ENCODE measurements at places on chromosomes 3 and 15.

DNA sequence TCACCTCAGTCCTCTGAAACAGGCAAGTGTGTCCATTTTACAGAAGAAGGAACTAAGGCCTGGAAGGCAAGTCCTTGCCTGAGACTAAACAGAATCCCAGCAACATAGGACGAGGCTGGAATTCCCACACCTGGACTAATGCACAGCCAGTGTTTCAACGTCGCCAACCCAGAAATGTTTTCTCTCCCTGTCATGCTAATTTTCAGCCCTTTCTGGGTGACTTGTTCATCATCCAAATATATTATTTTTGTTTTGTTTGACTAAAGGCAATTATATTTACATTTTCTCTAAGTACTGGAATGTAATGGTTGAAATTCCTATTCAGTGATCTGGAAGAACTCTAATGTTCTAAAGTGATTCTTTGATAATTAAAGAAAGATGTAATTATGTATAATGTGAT lies 51.8 kb downstream of the BTD start:
- no peak for DNase-seq

- DNase-seq, result peak; percentile 8
Observed at GRCh38 chr3:126417515-126417914, 22.8 kb downstream of the CFAP100 start.

GRCh38 chr3:150761831-150762661 lies 923 bp downstream of the SIAH2 start:
- DNase-seq, result peak; percentile 69

DNA sequence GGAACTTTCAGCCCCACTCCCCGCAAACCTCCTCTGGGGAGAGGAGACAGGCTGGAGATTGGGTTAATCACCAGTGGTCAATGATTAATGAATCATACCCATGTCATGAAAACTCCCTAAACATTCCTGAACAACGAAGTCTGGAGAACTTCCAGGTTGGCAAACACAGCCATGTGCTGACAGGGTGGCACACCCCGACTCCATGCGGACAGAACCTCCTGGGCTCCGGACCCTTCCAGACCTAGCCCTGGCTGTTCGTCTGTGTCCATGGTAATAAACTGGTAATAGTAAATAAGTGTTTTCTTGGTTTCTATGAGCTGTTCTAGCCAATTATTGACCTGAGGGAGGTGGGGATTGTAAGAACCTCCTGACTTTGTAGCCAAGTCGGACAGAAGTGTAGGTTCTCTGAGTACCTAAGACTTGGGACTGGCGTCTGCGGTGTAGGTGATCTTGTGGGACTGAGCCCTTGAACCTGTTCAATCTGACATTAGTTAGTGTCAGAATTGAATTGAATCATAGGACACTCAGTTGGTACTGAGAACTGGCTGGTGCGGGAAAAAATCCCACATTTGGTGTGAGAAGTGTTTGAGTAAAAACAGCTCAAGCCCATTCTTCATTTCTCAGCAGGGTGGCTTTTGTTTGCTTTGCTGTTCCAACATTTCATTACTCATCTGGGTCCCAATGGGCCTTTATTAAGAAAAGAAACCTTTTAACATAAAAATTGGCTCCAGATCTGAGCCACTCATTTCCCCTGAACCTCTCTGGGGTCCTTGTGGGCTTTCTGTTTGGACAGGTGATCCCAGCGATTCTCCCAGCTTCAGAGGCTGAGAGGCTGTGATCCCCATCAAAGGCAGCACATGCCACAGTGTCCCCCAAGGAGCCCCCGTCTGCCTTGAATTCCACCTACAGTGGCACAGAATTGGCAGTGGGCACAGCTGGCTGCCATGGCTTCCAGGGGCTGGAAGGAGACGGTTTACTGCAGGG lies 151.0 kb downstream of the TJP1 start:
- DNase-seq, result no peak

DNA sequence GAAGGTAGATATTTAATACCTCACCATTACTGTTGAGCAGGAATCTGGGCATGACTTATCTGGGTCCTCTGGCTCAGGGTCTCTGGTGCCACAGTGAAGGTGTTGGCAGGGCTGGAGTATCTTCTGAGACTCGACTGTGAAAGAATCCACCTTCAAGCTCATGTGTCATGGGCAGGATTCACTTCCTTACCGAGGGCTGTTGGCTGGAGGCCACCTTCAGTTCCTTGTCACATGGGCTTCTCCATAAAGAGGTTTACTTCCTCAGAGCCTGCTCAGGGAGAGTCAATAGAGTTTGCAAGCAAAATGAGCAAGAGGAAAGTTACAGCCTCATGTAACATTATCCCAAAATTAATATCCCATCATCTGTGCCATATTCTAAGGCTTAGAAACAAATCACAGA lies 459.5 kb downstream of the NR2F2 start:
- no peak for DNase-seq

DNA sequence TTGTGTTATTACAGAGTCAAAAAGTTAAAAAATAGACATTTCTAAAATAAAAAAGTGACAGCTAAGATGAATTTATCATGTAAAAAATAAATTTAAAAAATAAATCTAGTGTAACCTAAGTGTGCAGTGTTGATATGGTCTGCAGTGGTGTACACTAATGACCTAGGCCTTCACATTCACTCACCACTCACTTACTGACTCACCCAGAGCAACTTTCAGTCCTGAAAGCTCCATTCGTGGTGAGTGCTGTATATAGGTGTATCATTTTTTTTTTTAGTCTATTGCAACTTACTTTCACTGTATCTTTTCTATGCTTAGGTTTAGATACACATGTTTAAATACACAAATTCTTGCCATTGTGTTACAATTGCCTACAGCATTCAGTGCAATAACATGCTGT lies 459.4 kb upstream of the ROBO1 start:
- DNase-seq, result no peak

GRCh38 chr15:96750361-96750760 lies 419.9 kb downstream of the NR2F2 start:
- DNase-seq, result no peak

DNA sequence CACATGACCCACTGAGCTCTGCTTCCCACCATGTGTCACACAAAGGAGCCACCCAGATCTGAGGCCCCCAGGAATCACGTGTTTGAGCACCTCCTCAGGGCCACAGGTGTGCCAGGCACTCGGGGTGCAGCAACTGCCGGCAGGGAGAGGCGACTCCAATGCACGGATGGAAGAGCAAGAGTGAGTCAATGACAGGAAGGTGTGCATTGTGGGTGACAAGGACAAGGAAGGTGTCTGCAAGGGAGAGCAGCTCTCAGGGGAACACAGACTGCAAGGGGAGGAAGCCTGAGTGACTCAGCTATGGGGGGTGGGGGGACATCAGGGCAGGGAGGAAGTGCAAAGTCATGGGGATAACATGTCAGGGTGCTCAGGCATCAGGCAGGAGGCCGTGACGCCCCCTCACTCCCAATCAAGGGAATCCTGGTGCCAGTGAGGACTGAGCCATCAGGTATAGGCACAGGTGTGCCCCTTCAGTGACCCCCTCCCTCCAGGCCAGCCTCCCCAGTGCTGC lies 67.4 kb downstream of the NUP210 start:
- DNase-seq, result no peak

GRCh38 chr15:78035321-78035751 lies 42.2 kb downstream of the TBC1D2B start:
- no peak for DNase-seq

- DNase-seq, result no peak
Observed at GRCh38 chr3:45981346-45982074, 14.1 kb downstream of the FYCO1 start.

GRCh38 chr3:66466606-66467270 lies 34.1 kb downstream of the LRIG1 start:
- no peak for DNase-seq

Measured in dorsolateral prefrontal cortex (tissue), 122 donors.